ENCODE measurements at places on chromosomes 2 and 18.

GRCh38 chr2:204187229-204188083, 250.9 kb downstream of the ICOS start:
- DNase-seq, result no peak

GRCh38 chr2:150136893-150137292, 350.6 kb downstream of the RND3 start:
- DNase-seq, result no peak

- DNase-seq, result no peak
Measured at GRCh38 chr2:67337903-67338302, 59.2 kb upstream of the ETAA1 start.

DNA sequence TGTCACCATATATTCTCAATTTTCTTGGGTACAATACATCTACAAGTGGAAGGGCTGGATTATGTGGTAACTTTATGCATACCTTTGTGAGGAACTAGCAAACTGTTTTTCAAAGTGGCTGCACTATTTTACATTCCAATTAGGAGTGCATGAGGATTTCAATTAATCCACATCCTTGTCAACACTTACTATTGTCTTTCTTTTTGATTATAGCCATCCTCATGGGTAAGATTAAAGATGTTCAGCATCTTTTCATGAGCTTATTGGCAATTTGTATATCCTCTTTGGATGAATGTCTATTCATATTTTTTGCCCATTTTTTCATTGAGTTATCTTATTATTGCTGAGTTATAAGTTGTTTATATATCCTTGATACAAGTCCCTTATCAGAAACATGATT, 73.7 kb downstream of the ZRANB3 start:
- no peak for DNase-seq

DNA sequence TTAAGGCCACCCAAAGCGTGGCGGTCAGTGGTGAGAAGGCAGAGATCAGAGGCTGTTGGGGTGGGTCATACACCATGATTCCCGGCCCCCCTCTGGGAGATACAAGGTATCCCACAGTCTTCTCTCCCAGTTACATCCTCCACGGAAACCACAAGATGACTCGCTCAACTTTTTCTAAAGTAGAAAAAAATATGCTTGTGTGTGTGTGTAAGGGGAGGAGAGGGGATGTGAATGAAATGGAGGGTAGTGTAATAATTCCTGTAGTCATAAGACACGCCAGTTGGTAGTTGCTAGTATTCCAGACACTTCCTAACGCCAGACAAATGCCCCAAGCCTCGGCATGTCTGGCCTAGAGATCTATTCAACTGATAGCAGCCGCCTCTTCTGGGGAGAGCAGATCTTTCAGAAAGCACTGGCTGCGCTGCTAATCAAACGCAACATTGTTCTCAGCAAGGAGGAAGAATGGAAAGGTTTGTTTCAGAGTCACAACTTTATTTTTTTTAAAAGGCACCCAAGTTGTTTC, 143.5 kb downstream of the TGIF1 start:
- no peak for DNase-seq

DNA sequence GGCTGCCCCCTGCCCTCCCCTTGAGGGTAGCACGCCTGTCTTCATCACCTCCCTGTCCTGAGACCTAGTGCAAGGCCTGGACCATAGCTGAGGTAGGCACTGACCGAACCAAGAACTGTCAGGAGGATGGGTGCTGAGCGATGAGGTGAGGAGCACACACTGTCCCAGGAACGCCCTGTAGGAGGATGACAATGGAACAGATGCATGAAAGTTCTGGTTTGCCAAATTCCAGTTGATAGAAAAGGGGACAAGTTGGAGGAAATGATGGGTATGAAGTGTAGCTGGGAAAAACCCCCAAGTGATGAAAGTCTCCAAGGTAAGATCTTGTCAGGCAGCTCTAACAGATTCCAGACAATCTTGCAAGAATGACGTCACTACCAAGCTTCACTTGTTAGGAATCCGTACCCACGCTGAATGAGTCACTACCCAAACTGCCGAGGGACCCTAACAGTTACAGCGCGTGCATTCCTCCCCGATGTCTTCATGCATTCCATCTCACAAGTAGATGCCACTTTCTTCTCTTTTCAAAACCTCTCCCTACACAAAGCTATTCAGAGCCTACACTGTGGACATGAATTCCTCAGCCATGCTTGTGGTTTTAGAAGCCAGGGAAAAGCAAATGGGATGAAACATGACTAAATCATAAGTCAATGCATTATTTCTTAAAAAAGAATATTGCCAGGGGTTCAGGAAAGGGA, 27.6 kb downstream of the MRPL33 start:
- no peak for DNase-seq

DNA sequence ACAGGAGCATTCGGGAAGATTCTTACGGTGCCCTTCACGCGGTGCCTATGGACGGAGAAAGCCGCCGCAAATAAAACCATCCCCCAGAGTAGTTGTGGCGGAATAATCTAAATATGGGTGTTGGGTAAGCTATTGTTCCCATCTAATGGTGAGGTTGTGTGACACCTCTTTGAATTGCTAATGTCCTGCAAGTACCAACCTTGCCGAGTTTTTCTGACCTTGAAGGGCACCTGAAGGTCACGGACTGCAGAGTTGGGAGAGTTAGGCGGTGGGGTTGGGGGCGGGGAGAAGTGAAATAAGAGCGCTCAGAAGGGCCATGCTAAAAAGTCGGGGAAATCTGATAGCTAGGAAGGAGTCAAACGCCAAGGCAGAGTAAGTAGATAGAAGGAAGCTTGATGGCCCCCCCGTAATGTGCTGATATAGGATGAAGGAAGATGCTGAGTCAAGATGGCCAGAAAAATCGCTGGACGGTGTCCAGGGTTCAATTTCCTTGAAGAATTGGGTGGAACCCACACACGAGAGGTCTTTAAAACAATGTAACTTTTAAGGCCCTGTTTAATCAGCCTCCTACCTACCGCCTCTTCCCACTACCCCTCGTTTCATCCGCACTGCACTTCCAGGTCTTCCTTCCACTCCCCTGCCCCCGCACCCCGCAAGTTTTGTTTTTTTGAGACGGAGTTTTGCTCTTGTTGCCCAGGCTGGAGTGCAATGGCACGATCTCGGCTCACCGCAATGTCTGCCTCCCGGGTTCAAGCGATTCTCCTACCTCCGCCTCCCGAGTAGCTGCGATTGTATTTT, 600 bp downstream of the KATNAL2 start:
- DNase-seq, result no peak

DNA sequence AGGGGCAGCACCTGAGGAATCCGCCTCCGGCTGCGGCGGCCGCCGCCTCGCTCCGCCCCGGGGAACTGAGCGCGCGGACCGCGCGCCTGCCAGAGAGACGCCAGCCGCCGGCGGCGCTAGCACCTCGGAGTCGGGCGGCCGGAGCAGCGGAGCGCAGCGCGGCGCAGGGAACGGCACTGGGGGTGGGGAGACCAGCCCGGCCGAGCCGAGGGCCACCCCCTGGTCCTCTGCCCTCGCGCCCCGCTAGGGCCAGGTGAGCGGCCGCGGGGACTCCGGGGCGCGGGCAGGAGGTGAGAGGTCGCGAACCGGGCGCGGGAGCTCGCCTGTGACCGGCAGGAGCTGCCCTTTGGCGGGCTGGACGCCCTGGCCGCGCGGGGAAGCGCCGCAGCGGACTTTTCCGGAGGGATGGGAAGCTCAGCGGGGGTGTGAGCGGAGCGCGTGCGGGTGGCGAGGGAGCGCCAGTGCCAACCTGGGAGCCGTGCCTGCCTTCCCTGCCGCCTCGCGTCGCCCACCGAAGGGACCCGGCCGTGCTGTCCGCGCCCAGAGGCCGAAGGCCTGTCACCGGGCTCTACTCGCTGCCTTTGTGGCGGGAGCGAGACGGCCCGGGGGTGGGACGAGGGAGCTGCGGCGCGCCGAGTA, at the start of gene GREB1L:
Gene GREB1L (plus strand): TSS at position 92 of the 639 bp plus-strand sequence. CDS start 141,287 bp downstream, outside the sequence.
- no peak for DNase-seq

DNA sequence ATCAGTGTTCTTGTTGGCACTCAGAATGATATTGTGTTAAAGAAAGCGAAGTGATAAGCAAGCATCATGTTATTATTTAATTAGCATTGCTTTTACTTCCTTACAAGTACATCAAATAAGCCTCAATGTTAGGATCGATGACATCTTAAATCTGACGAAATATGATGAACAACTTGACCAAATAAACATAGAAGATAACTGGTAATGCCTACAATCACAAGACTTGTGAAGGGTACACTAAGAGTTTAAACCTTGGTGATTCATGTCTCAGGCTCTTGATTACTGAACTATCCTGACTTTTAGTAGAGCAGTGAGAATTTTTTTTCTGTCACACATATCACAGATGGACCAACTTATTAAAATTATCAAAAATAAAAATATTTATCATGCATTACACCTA, 500.8 kb upstream of the ZEB2 start:
- no peak for DNase-seq

GRCh38 chr2:39252888-39253518, 9.2 kb upstream of the CDKL4 start:
- DNase-seq, result no peak

DNA sequence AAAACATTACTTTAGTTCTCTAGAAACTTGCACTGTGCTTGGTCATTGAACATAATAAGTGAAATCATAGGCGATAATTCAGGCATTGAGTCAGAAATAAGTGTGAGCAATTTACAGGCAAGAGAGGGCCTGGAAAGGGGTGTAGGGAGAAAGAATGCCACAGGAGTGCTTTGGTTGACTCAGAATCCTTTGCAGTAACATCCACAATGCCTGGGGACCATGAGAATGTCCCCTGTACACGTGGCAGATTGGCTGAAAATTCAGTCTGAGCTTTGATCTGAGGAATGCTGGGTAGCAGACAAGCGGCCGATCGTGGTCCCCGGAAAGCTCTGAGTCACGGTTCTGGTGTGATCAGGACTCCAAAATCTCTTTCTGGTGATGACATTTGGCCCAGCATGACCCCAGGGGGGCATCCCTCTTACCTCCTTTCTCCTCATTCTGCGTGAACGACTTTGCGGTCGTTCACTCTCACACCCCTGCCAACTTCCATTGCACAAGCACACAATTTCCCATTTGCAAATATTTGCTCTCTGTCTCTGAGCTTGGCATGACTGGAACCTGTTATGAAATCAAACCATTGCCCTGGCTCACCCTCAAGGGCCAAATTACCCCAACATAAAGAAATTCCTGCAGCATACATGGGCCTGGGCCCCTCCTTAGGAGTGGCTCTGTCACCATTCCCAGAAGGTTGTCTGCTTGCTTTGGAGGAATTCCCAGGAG, 305.0 kb upstream of the EPAS1 start:
- DNase-seq, result no peak

DNA sequence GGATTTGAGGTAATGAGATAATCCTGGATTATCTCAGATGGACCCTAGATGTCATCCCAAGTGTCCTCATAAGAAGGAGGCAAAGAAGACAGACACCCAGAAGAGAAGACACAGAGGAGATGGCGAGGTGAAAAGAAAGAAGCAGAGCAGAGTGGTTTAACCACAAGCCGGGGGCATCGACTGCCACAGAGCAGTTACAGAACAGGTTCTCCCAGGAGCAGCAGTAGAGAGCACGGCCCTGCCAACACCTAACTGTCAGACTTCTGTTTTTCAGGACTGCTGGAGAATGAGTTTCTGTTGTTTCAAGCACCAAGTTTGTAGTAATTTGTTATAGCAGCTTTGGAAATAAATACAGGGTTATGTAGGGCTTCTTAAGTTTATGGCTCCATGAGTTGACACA, 437.0 kb downstream of the THSD7B start:
- no peak for DNase-seq

DNA sequence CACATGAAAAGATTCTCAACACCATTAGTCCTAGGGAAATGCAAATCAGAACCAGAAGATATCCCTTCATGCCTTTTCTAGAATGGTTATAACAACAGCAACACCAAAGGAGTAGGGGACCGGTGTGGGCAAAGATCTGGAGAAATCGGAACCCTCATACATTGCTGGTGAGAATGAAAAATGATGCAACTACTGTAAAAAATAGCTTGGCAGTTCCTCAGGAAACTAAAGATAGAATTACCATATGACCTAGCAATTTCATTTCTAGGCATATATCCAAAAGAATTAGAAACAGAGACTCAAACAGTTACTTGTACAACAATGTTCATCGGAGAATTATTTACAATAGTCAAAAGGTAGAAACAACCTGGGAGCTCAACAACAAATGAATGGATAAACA, 29.2 kb upstream of the CDH7 start:
- DNase-seq, result no peak

GRCh38 chr2:187364696-187365095, 83.4 kb downstream of the CALCRL start:
- DNase-seq, result no peak

DNA sequence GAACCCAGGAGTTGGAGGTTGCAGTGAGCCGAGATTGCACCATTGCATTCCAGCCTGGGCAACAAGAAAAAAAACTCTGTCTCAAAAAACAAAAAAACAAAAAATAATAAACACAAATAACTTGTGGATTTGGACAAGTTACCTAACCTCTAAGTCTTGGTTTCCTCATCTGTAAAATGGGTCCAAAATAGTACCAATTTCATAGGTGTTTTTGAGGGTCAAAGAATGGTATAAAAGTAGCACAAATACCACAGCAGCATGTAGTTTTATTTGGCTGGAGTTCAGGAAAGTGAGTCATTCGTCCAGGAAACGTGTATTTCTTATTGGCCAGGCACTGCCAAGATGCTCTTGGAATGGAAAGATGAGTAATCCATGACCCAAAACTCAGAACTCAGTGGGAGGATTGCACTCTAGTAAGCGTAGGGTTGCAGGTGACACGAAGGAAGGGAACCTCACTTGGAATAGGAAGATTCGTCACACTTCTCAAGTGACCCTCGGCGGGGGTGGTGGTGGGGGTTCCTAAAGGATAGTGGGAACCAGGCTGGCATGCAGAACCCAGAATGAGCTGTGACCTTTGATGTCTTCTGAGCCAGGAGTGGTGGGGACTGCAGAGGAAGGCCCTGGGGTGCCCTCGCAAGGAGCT, 24.4 kb downstream of the GRHL1 start:
- no peak for DNase-seq

GRCh38 chr18:10152475-10152874, 238.7 kb downstream of the VAPA start:
- no peak for DNase-seq

DNA sequence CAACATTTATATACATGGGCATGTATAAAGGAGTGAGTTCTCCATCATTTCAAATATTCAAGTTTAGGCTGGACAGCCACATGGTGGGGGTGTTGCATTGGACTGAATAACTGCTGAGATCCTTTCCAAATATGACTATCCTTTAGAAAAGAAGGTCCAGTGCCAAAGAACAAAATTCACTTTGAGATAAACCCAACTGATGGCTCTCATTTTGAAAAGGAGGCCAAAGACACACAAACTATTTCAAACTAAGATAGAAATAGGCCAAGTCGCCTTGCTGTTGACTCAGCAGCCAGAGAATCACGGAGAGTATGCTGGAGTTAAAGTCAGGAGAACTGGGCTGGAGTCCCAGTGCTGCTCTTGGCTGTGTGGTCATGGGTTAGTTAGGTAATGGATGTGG, 204.5 kb upstream of the LRATD1 start:
- no peak for DNase-seq

Data from CD4-positive, alpha-beta T cell treated with Interleukin-12 subunit alpha and Interleukin-12 subunit beta, for 1 hour (primary cell).